ENCODE measurements at places on chromosomes 2 and 18. TPM values are rescaled to one million over a fixed set of nuclear protein-coding genes. Genes with fewer than 3 reads are reported as not detected.

The UGT1A7 gene
- total RNA-seq = not detected

The ST6GAL2 gene
- total RNA-seq = under 0.01 TPM

The POTEI gene
- total RNA-seq = 0.79 TPM

The FAM110C gene
- total RNA-seq = under 0.01 TPM

The SULT1C2 gene
- not detected for total RNA-seq

The LMAN2L gene
- total RNA-seq = 22.2 TPM

The COL6A3 gene
- total RNA-seq = 1.8 TPM

The DSC2 gene
- under 0.01 TPM for total RNA-seq

The ARID5A gene
- 9.7 TPM for total RNA-seq

The TMEM178A gene
- not detected for total RNA-seq

The DES gene
- total RNA-seq = not detected

The ABCG5 gene
- total RNA-seq = not detected

The TCF23 gene
- total RNA-seq = not detected

The MLPH gene
- total RNA-seq = 0.20 TPM

The POTEJ gene
- 0.60 TPM for total RNA-seq

The PPP1R1C gene
- total RNA-seq = not detected

The MARS2 gene
- 6.2 TPM for total RNA-seq

The SLC16A14 gene
- total RNA-seq = under 0.01 TPM

The CDH2 gene
- total RNA-seq = 2.2 TPM

The G6PC2 gene
- total RNA-seq = not detected

The TLX2 gene
- total RNA-seq = not detected

The CFC1 gene
- total RNA-seq = not detected

The TUBB8B gene
- total RNA-seq = not detected

The IL36G gene
- not detected for total RNA-seq

The RAB3GAP1 gene
- total RNA-seq = 34.3 TPM

The DCC gene
- total RNA-seq = not detected

The PRSS56 gene
- total RNA-seq = not detected

The PER2 gene
- 1.1 TPM for total RNA-seq

The FARP2 gene
- 22.7 TPM for total RNA-seq

The ATL2 gene
- total RNA-seq = 36.2 TPM

The ABCA12 gene
- under 0.01 TPM for total RNA-seq

The RNF181 gene
- total RNA-seq = 226 TPM

The GLI2 gene
- not detected for total RNA-seq

The LRRTM1 gene
- not detected for total RNA-seq

The RALB gene
- 135 TPM for total RNA-seq

The CSRNP3 gene
- total RNA-seq = 0.44 TPM

The FAM117B gene
- total RNA-seq = 1.8 TPM

The REG1B gene
- not detected for total RNA-seq

The GAREM1 gene
- 0.20 TPM for total RNA-seq

The IL36RN gene
- total RNA-seq = not detected

The TRIM43 gene
- not detected for total RNA-seq
